ENCODE measurements at places on chromosomes 12 and 14. TPM values are rescaled to one million over a fixed set of nuclear protein-coding genes. Genes with fewer than 3 reads are reported as not detected.

Gene RHEBL1
- total RNA-seq, result 0.49 TPM

Gene P3H3
- total RNA-seq, result 10.8 TPM

Gene WIF1
- total RNA-seq, result 0.98 TPM

Gene HOXC6
- total RNA-seq, result not detected

Gene LMO3
- total RNA-seq, result 654 TPM

Gene NCKAP5L
- total RNA-seq, result 9.3 TPM

Gene NEUROD4
- total RNA-seq, result 0.98 TPM

Gene MMP19
- not detected for total RNA-seq

Gene IL31
- not detected for total RNA-seq
